ENCODE measurements at places on chromosomes 7 and 10. TPM values are rescaled to one million over a fixed set of nuclear protein-coding genes. Genes with fewer than 3 reads are reported as not detected.
A peak's percentile ranks its signal among the peaks of the same experiment; 100 is the strongest.

SEMA4G gene
- 0.96 TPM for polyA plus RNA-seq

GRCh38 chr10:69413221-69413865, 3.4 kb downstream of the TACR2 start:
- no peak for DNase-seq

DNA sequence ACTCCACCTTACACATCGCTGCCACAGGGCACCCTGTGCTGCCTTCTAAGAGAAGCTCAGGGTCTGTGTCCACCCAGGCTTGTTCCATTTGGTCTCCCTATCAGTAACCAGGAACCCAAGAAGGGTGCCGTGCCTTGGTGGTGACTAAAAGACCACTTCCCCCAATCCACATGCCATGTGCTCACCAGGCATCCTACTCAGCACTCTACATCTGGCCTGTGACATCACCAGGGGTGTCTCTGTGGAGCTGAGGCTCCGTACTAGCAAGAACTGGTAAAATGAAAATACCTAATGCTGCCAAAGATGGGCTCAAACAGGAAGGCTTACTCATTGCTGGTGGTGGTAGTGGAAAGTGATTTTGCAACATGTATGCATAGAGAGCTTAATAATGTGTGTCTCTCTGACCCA, 19.0 kb upstream of the C10orf71 start:
- DNase-seq, result peak; percentile 8

OR2A12 gene
- polyA plus RNA-seq, result not detected

GRCh38 chr7:88686468-88687229, 72.9 kb upstream of the ZNF804B start:
- DNase-seq, result no peak

GRCh38 chr7:21193895-21194294, 234.0 kb upstream of the SP4 start:
- no peak for DNase-seq

MACROH2A2 gene
- 35.6 TPM for polyA plus RNA-seq

CYP2C9 gene
- not detected for polyA plus RNA-seq

DNA sequence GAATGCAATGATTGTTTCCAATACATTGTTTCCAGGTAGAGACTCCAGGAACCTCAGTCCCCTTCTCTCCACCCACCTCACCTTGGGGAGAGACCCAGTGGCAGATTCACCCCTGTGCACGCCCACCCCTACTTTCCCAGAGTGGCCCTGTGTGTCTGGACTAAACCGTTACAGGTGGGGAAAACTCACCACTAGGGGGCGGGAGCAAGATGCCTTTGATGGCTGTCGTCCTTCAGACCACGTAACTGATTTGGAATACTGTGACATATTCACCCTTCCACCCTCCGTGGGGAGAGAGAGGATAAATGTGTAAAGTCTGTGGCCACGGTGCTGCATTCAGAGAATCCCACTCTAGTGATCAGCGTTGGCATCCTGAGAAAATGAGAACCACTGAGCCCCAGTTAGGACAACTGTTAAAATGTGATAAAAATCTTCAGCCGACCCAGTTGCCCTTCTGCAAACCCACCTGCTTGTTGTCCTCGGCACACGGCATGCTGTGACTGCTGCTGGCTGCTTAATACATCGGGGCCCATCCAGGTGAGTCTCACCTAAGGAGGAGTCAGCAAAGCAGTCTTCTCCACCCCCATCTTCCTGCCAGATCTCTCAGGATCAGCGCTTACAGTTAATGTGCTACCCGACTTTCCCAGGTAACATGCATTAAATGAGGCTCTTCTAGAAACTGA, 41.5 kb upstream of the NMT2 start:
- peak; percentile 48 for DNase-seq

DNA sequence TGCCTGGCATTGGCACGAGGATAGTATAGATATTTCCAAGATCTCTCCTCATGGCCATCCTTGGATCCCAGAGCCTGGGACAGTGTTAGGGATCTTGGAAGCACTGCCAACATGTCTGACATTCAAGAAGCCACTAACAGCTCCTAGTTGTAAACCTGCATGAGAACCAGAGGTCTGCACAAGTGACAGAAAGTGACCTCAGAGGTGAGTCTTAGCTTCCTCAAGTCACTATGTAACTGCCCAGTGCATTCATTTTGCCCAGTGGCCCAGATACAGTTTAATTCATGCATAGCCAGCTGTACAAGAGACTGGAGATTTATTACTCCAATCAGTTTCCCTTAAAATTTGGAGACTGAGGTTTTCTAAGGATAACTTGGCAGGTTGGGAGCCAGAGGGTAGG, 16.7 kb downstream of the SUGCT start:
- no peak for DNase-seq

DNA sequence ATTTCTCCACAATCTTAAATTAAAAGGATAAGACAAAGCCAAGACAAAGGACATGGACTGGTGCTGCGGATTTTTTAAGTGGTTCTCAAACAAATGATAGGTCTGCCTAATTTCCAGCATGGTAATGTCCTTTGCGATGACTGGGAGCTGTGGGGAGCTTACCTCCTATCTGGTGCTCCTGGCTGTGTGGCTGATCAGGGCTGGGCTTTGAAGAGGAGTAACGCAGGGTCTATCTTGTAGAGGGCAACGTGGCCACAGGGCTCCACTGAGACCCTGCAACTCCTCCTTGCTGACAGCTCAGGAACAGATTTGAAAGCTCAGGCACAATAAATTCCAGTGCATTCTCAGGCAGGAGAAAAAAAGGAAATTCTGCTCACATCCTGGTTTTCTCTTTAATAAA, 103.1 kb upstream of the SFMBT2 start:
- DNase-seq, result no peak

DNA sequence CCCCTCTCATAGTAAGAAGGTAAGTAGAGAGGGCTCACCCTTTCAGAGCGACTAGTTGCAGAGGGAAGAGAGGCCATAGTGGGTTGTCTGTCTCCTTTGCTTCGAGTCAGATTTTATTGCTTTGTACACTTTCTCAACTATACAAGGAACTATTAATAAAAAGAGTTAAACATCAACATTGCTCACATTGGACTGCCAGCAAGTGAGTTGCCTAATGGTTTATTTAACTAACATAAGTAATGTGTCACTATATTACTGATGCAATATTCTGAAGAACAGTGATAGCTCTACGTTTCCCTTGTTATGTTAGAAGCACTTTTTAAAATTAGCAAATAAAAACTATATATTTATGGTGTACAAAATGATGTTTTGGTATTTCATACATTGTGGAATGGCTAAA, 451.0 kb downstream of the GRM8 start:
- no peak for DNase-seq

GRCh38 chr10:124069341-124070264, 23.8 kb downstream of the CHST15 start:
- DNase-seq, result peak; percentile 62

DNA sequence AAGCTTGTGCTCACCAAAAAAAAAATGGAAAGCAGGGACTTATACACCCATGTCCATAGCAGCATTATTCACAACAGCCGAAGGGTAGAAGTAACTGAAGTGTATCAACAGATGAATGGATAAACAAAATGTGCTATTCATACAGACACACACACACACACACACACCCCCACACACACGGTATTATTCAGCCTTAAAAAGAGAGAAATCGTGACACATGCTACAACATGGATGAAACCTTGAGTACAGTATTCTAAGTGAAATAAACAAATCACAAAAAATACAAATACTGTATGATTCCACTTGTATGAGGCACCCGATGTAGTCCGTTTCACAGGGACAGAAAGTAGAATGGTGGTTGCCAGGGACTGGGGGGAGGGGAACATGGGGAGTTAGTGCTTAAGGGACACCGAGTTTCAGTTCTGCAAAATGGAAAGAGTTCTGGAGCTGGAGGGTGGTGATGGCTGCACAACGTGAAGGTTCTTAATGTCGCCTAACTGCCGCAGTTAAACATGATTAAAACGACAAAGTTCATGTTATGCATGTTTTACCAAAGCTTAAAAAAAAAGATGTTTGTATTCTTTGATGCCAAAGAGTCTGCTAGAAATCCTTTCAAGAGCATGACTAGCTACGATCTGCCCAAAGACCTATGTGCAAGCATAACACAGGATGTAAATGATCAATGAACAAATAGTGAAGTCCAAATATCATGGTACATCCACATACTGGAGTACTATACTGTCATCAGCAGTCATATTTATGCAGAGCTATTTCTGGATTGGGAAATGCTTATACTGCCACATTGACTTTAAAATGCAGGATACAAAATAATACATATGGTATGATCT, 7.2 kb downstream of the TNS3 start:
- no peak for DNase-seq

GRCh38 chr7:39085590-39086049, 107.9 kb downstream of the POU6F2 start:
- DNase-seq, result no peak

DNA sequence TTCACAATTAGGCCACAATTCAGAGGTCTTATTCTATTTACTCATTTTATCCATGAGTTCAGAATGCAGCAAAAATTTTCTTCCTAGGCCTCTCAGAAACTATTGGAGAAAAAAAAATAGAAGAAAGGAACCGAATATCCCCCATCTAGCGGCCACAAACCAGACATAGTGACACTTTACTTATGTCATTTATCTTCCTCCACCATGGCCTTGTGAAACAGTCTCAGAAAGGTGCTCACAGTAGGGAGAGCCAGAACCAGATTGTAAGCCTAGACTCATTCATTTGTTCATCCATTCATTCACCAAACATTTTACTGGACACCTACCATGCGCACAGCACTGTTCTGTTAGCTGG, 16.0 kb downstream of the CREB3L2 start:
- no peak for DNase-seq

FAM25A gene
- polyA plus RNA-seq, result 1.4 TPM

CASTOR2 gene
- 0.46 TPM for polyA plus RNA-seq

DNA sequence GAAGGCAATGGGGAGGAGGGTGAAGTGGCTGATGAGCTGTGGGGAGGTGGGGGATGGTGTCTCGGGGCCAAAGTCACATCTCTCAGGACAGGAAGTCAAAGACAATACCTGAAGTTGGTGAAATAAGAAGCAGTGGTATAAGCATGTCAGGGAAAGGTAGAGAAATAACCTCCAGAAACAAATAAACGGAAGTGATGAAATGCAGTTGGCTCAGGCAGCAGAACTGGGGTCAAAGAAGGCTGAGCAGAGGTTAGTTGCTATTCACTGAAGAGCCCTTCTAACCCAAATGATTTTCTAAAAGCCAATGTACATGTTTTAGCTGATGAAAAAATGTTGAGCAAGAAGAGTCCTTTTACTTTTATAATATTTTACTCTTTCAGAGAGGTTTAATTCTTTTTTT, 78.6 kb upstream of the ADRB1 start:
- no peak for DNase-seq

DNA sequence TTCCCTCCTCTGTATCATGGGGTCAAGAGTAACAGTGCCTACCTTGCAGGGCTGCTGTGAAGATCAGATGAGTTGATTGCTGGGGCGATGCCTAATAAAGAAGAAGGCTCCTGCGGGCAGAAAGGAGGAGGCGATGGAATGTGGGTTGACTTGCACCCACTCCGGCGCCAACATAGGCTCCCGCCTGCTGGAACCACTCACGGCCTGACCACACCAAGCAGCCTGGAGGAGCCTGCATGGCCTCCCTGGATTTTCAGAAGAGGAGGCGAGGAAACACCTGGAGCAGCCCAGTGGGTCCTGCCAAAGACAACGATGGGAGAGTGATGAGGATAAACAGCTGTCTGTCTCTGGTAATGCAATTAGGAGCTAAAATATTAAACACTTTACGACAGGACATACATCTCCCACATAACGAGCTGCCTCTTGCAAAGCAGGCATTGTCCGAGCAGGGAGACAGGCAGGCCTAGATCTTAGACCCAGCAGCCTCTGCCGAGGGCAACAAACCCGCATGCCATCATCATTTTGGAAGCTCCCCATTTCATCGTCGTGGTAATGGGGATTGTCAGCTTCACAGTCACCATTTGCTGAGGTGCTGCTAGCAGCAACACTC, 302.9 kb upstream of the ZMIZ1 start:
- DNase-seq, result no peak

GRCh38 chr7:7425321-7425720, 110.4 kb downstream of the COL28A1 start:
- DNase-seq, result no peak

TUBB8 gene
- not detected for polyA plus RNA-seq

DNA sequence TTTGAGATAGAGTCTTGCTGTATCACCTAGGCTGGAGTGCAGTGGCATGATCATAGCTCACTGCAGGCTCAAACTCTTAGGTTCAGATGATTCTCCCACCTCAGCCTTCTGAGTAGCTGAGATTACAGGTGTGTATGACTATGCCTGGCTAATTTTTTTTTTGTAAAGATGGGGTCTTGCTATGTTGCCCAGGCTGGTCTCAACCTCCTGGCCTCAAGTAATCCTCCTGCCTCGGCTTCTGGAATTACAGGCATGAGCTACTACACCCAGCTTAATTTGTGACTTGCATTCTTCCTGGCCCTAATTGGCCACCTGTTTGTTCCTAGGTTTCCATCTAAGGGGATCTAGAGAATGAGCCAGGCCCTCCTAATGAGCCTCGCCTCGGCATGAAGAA, 9.3 kb downstream of the ARHGAP22 start:
- DNase-seq, result no peak

- DNase-seq, result peak; percentile 32
These were observed 22.0 kb upstream of the FZD1 start for GRCh38 chr7:91242097-91242844.

PRF1 gene
- polyA plus RNA-seq, result not detected

DNA sequence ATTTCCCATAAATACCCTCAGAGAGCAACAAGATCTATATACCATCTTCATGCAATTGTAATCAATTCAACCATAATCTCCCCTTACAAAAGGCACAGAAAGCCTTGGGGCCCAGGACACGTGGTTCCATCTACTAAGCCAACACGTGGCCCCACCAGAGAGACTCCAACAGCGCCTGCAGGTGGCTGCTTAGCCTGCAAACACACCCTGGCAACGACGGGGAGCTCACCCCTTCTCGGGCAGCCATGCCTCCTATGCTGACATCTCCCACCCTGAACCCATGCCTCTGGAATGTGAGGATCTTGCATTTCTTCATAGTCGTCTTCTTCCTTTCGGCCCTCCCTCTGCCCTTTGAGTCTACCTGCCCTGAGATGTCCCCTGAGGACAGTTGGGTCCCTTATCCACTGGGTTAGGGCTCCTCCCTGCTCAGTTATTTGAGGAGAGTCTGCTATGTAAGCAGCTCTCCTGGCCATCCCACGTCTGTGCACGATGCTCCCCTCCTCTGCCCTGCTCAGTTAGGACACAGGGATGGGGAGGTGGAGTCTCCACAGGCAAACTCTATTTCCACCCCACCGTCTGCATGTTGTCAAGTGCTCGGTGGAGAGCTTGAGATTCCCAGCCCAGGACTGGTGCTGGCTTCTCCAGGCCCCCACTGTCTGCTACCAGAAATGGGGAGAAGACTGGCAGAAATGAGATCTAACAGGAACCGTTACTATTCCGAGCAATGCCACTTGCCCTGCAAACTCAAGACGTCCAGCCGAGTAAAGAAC, 36.5 kb downstream of the EBF3 start:
- DNase-seq, result no peak

GNAI1 gene
- 26.3 TPM for polyA plus RNA-seq

CYP3A4 gene
- polyA plus RNA-seq, result not detected

- peak; percentile 87 for DNase-seq
These were observed 1.8 kb upstream of the ATG9B start for GRCh38 chr7:151025924-151026671.

DNA sequence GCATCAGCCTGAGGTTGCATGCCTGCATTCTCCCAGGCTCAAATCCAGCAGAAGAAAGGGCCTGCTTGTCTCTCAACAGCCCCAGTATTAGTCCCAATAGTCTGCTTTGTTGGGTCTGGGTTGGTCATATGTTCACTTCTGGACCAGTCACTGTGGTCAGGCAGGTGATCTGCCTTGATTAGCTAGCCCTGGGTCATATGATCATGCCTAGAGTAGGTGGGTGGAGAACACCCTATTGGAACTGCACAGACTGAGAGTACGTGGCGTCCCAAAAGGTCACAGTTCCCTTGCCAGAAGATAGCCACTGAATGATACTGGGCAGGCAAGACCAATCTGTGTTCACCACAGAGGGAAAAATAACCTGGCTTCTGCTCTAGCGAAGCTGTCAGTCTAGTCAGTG, 80.1 kb downstream of the SH2D4B start:
- no peak for DNase-seq

All from foreskin keratinocyte (primary cell).